Activated T-cell treated with anti-CD3 and anti-CD28 coated beads, Interleukin-2, amount 50 U/mL, for 4 hours (primary cell): ENCODE measurements at places on chromosomes 4 and X.

DNA sequence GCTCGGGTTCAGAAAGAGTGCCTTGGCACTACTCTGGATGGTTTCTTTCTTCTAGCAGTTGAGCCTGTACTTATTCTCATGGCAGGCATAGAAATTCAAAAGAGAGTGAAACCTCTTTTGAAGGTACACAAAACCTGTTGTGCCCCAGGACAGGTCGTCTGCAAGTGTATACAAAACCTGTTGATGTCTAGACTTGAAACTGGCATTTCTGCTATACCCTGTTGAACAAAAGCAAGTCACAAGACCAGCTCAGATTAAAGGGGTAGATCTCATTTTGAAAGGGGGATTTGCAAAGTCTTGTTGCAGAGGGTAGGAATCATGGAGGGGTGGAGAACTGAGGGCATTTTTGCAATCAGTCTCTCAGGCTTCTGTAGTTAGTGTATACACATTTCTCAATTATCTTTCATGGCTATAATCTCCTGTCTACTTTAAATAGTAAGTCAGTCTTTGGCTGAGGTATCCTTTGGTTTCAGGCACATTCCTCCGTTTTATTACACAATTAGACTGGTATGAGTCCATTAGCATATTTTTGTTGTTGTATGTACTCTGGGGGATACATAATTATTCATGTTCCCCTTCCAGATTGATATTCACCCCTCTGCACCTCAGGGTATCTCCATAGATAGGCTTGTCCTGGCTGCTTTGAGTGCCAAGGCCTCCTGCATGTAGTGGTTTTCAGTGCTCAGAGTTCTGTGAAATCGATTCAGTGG, 251.4 kb downstream of the DTHD1 start:
- DNase-seq, result no peak

GRCh38 chr4:155582971-155583437, 83.6 kb upstream of the GUCY1A1 start:
- DNase-seq, result no peak

DNA sequence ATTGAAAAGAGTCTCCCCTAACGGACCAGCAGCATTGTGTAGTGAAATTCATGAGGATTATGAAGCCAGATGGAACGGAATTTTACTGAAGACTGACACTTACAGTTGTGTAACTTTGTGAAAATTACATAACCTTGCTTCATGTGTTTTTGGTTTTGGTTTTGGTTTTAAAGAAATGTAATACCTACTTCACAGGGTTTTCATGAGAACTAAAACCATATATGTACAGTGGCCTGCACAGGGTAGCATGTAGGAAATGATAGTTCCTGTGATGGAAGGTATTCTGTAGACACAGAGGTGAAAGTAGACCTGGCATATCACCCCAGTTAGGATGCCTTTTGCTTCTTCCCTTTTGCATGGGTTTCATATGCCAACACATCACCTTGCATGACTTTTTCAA, 247.0 kb downstream of the BANK1 start:
- DNase-seq, result no peak

- no peak for DNase-seq
Observed at GRCh38 chr4:82076359-82076758, 297.4 kb downstream of the HNRNPD start.
